ENCODE measurements at places on chromosomes 6 and 20.
A peak's percentile ranks its signal among the peaks of the same experiment; 100 is the strongest.

GRCh38 chr20:13325033-13325432 is 104.0 kb downstream of the ISM1 start:
- H3K27me3 ChIP-seq, result no peaks in the 10 kb centered on the region
- H3K4me3 ChIP-seq, result no peak overlapping the region
- H3K4me1 ChIP-seq, result no peaks in the 10 kb centered on the region
- H3K27ac ChIP-seq, result no peak overlapping the region
- no peaks in the 10 kb centered on the region for H3K36me3 ChIP-seq

DNA sequence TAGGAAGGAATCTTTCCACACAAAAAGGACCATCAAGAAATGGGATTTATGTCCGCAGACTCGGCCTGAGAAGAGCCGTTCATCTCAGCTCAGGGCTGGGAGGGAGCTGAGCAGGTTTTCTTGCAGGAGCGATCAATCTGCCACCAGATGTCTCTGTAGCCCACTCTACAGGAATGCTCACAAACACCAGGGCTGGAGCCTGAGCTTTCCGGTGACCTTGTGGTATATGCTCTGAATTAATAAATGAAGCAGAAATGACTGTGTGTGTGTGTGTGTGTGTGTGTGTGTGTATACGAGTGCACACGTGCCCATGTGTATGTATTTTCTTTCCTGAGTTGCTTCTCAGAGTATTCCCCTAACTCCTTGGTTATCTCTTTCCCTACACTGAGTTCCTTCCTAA is 12.0 kb downstream of the CD83 start:
- H3K27ac ChIP-seq, result no peak overlapping the region
- no peak for DNase-seq
- no peak overlapping the region for H3K4me3 ChIP-seq
- H3K27me3 ChIP-seq, result no peaks in the 10 kb centered on the region
- no peaks in the 10 kb centered on the region for H3K4me1 ChIP-seq
- no peaks in the 10 kb centered on the region for H3K36me3 ChIP-seq

DNA sequence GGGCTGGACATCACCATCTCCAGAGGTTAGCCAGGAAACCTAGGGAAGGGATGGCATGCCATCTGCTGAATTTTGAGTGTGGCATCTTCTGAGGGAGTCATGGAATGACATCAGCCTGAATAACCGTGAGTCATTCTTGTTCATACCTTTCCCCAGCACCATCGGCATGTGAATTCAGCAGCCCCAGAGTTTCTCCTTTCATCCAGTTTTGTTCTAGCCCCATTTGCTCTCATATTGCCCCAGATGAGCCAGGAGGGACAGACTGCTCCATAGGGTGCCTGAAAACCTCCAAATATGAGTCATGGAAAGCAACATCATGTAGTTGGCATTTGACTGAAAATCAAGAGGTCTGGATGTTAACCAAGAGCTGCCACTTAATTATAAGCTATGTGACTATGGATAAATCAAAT is 219.2 kb upstream of the SGK1 start:
- no peak overlapping the region for H3K27ac ChIP-seq
- no peak for DNase-seq
- H3K4me1 ChIP-seq, result peaks cover 13% of the 10 kb centered on the region
- H3K36me3 ChIP-seq, result no peaks in the 10 kb centered on the region
- no peaks in the 10 kb centered on the region for H3K27me3 ChIP-seq
- no peak overlapping the region for H3K4me3 ChIP-seq

- H3K27me3 ChIP-seq, result no peaks in the 10 kb centered on the region
- no peak overlapping the region for H3K4me3 ChIP-seq
- no peaks in the 10 kb centered on the region for H3K36me3 ChIP-seq
- H3K27ac ChIP-seq, result no peak overlapping the region
- DNase-seq, result no peak
Observed at GRCh38 chr6:132733814-132734213, 20.0 kb upstream of the VNN1 start.

DNA sequence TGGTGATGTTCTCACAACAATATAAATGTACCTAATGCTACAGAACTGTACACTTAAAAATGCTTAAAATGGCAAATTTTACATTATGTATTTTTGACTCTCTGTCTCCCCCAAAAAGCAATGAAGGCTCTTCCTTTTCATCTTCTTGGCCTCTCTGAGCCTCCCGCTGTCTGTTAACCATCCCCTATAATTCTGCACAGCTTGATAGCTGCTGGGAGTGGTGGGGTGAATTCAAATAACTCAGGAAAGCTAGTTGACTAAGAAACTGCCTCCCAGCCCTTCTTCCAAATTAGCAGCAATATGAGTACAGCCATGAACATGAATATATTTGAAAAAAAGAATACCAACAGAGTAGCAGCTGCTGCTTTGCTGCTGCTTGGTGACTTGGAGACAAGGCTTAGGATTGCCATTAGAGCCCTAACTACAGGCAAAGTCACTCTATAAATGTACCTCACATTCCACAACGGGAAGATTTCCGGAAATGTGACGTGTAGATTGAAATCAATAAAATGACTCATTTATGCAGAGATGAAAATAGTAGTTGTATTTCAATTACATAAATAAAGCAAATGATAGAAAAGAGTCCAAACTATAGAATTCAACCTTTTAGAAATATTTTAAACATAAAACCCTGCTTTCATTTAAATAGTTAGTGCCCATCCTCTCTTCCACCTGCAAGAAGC is 200.1 kb upstream of the HEY2 start:
- no peaks in the 10 kb centered on the region for H3K27me3 ChIP-seq
- DNase-seq, result no peak
- H3K4me3 ChIP-seq, result no peak overlapping the region
- no peak overlapping the region for H3K27ac ChIP-seq

DNA sequence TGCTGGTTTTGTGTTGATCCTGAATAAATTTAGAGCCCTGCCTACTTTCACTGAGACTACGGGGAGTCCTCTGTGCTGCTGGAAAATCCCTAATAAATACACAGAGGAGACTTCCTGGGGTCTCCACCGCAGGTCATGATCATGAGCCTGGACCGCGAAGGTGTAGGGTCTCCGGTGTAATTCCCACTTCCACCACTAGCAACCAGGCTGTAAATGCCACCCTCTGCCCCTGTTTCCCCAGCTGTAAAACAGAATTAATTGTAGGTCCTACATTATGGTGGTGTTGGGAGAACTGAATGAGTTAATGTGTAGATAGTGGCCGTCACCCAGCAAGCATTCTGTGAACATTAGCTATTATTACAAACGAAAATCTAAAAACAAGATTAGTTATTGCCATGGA is 191.6 kb upstream of the THBS2 start:
- no peaks in the 10 kb centered on the region for H3K36me3 ChIP-seq
- DNase-seq, result no peak
- H3K4me1 ChIP-seq, result no peaks in the 10 kb centered on the region
- H3K4me3 ChIP-seq, result no peak overlapping the region
- no peak overlapping the region for H3K27ac ChIP-seq
- no peaks in the 10 kb centered on the region for H3K27me3 ChIP-seq

DNA sequence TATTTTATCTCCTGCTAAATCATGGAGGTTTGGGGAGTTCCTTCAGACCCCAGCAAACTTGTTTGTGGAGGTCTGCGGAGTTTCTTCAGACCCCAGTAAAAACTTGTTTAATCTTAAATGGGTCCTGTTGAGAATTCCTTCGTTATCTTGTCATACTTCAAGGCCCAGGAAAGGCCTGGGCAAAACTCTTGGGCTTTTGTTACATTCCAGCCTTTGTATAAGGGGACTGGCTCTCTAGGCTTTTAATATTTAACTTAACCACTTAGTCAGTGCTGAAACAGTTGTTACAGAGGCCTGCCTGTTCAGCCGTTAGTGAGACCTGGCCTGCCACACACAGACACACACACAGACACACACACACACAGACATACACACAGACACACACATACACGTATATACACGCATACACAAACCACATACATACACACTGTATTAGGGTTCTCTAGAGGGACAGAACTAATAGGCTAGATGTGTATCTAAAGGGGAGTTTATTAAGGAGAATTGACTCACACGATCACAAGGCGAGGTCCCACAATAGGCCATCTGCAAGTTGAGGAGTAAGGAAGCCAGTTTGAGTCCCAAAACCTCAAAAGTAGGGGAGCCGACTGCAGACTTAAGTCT is 21.3 kb upstream of the CST3 start:
- H3K27me3 ChIP-seq, result no peaks in the 10 kb centered on the region
- H3K4me3 ChIP-seq, result no peak overlapping the region
- H3K36me3 ChIP-seq, result no peaks in the 10 kb centered on the region
- H3K27ac ChIP-seq, result peak overlapping the region; percentile 68
